ENCODE measurements at places on chromosomes 3 and 15.

DNA sequence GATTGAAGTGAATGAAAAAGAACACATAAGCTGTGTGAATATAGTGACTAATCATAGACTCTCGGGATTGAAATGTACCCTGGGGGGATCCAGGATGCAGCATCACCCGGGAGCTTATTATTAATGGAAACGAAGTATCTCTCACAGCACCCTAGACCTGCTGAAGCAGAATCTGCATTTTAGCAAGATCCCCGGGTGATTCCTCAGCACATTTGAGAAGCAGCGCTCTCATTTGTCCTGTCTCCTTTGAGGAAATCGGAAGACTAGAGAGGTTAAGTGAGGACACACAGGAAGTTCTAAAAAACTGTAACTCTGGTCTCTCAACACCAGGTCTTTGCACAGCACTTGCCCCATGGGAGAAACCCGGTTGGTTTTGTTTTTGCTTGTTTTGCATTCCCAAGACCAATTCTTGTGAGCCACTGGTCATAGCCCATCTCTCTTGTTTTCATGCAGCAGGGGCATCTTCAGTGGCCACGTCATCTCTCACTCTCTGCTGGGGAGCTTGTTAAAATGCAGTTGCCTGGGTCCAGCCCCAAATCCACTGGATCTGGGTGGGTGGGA is 30.2 kb downstream of the ZNF710 start:
- DNase-seq, result no peak

- DNase-seq, result no peak
Observed at GRCh38 chr15:78223396-78224022, 10.9 kb downstream of the ACSBG1 start.

DNA sequence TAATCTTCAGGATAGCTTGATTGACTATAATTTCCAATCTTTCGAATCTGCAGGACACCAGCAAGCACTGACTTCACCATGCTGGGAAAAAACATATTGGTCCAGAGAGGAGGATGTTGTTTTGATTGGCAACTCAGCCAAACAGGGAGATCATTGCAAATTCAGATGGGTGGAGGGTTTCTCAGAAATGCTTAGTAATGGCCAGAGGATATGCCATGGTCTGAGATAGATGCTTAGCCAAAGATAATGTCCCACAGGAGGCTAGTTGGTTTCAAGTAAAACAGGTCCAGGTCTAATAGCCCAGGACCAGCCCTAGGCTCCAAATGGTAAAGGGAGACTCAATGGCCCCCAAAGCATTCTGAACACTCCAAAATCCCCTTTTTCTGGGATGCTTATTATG is 46.7 kb upstream of the CCDC80 start:
- DNase-seq, result no peak

DNA sequence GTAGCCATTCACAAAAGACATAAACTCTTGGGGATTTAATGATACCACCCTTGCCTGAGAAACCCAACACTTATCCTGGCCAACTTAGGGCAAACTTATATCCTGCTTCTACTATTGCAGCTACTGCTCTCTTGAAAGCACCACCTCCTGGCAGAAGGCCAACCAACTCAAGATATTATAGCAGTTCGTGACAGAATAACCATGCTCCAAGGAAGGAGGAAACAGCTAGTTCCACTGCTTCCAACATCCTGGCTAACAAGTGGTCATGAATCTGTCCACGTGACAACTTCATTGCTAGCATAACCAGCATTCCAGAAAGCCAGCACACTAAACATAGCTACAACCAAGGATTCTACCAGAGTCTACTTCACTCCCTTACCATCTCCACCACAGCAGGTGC is 1037.5 kb downstream of the TBL1XR1 start:
- DNase-seq, result no peak

GRCh38 chr3:47525617-47526016 is 12.1 kb upstream of the ELP6 start:
- no peak for DNase-seq

GRCh38 chr3:147410526-147411237 is 1.5 kb downstream of the ZIC1 start:
- DNase-seq, result no peak

- no peak for DNase-seq
Observed at GRCh38 chr3:173743516-173743915, 346.0 kb downstream of the NLGN1 start.

DNA sequence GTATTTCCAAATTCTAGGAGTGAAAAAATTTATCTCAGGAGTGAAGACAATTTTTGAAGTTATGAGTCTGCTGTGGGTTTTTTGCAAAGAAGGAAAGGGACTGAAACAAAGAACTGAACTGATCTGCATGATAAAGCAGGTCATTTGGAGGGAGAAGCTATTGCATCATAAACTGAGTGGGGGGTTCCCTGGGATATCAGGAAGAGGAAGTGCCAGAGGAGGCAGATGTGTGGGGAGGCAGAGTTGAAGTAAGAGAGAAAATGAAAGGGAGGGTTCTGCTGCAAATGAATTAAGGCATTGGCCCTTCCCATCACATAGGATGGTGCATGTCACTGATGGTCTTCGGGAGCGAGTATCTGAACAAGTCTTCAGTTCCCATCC is 379.2 kb downstream of the VPS13C start:
- no peak for DNase-seq

GRCh38 chr3:120348065-120348990 is 826 bp downstream of the LRRC58 start:
- no peak for DNase-seq

GRCh38 chr3:17639257-17639656 is 103.2 kb downstream of the TBC1D5 start:
- DNase-seq, result no peak

DNA sequence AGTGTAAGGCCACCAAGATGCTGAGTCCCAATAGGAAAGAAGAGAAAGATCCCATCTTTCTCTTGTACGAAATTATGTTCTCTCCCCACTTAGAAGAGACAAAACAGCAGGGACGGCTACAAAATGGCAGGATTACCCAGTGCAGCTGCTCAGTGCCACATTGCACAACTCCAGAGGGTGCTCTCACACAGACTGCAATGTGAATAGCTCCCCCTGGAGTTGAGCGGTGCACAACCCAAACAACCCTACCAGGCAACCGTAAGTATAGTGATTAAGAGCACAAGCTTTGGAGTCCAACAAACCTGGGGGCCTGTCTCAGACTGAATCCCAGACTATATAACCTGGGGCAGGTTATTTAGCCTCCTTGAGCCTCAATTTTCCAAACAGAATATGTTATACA is 3.1 kb upstream of the BHLHE40 start:
- DNase-seq, result no peak

- DNase-seq, result no peak
Observed at GRCh38 chr15:98537516-98538060, 110.8 kb upstream of the IGF1R start.

GRCh38 chr3:85313380-85313779 is 354.6 kb downstream of the CADM2 start:
- no peak for DNase-seq

GRCh38 chr15:68470049-68470742 is 38.2 kb upstream of the ITGA11 start:
- DNase-seq, result no peak

- DNase-seq, result no peak
Observed at GRCh38 chr3:79436387-79436786, 331.4 kb downstream of the ROBO1 start.

GRCh38 chr3:189486556-189486955 is 144.6 kb upstream of the TP63 start:
- DNase-seq, result no peak

- DNase-seq, result no peak
Observed at GRCh38 chr3:59660852-59661625, 611.2 kb upstream of the CFAP20DC start.

DNA sequence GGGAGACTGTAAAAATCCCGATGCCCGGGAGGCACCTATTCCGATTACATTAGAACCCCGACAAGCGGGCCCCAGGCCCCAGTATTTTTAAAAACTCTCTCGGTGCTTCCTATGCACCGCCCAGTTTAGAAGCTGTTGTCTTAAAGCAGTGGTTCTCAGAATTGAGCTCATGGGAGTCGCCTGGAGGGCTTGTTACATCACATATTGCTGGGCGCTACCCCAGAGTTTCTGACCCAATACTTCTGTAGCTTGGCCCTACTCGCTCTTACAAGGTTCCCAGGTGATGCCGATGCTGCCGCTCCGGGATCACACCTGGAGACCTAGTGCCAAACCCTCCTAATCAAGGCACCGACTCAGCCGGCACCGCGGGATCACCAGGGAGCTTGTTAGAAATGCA is 35.2 kb downstream of the CPN2 start:
- DNase-seq, result no peak

- DNase-seq, result no peak
Observed at GRCh38 chr15:88674661-88675060, 35.8 kb downstream of the ISG20 start.

GRCh38 chr3:45607790-45608189 is 13.2 kb downstream of the LIMD1 start:
- no peak for DNase-seq

DNA sequence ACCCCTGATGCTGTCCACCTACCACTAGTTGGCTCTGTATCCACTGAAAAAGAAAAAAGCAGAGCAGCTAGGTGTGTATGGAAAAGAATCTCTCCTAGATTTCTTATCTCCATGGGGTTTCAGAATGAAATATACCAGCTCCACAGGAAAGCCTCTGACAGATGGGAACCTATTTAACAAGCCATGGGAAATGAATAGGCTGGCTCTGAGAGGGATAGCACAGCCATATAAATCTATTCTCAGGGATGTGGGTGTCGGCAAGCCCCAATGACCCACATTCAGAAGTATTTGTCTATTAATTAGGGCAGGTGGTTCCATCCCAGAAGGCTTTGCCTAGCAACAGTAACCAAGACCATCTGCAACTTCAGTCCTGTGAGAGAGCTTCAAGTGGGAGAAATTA is 694.1 kb downstream of the AGBL1 start:
- DNase-seq, result no peak

- DNase-seq, result no peak
Observed at GRCh38 chr3:192563417-192563816, 163.9 kb downstream of the FGF12 start.

GRCh38 chr3:11989383-11990038 is 14.7 kb upstream of the SYN2 start:
- no peak for DNase-seq

DNA sequence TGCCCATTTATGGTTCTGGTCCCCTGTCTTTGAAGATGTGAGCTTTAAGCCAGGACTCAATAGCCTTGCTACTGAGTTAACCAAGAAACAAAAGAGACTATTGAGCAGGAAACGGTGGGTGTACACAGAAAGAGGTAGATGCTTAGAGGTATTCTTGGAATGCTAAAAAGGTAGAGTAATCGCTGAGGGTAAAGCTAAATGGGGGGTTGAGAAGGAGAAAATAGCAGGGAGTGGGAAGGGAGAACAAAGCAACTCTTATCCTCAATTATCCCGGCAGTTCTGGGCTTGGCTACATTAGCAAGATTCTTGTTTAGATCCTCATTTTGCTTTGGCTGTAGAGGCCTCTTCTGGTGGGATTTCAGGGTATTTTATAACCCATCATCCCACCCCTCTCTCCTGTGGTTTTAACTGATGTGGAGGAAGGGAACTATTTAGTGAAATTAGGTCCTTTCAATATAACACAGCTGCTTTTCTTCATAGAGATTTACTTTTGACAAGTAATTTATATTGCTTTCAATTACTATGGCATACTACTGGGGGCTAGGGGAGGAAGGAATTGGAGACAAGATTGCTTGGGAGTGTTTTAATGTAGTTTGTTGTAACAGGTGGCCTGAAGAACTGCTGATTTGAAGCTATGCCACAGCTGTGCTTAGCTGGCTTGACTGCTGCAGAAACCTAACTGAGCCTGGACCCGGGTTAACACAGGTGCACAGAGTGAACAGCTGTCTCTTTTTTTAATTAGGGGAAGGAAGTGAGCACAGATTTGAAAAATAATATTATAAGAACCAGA is 234.3 kb upstream of the CCDC54 start:
- no peak for DNase-seq

DNA sequence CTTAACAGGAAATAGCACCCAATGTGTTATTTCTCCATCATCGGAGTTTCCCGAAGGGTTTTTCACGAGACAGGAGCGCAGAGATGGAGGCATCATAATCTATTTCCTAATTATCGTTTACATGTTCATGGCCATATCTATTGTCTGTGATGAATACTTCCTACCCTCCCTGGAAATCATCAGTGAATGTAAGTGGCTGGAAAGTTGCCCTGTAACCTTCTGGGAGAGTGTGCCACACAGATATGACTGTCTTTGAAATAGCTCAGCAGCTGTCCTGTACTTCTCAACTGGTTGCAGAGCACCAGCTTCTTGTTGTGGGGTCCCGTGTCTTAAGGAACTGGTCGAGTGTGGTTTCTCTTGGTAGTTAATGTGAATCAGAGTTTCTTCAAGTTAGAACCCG is 1.1 kb downstream of the SLC24A5 start:
- DNase-seq, result no peak

DNA sequence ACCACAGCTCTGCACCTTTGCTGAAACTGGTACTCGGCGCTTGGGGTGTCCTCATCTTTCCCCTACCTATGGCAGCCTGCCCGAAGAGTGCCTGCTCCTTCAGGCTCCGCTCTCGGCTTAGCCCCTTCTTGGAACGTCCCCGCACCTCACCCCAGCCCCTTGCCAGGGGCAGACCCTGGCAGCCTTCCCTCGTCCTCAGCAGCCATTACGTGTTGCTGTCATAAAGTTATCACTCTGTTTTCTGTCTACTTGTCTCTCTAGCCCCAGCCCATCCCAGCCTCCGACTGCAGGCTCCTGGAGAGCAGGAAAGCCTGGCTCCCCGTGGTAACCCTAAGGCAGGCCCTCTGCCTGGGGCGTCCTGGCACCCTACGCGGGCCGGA is 5.1 kb upstream of the BAHD1 start:
- no peak for DNase-seq

DNA sequence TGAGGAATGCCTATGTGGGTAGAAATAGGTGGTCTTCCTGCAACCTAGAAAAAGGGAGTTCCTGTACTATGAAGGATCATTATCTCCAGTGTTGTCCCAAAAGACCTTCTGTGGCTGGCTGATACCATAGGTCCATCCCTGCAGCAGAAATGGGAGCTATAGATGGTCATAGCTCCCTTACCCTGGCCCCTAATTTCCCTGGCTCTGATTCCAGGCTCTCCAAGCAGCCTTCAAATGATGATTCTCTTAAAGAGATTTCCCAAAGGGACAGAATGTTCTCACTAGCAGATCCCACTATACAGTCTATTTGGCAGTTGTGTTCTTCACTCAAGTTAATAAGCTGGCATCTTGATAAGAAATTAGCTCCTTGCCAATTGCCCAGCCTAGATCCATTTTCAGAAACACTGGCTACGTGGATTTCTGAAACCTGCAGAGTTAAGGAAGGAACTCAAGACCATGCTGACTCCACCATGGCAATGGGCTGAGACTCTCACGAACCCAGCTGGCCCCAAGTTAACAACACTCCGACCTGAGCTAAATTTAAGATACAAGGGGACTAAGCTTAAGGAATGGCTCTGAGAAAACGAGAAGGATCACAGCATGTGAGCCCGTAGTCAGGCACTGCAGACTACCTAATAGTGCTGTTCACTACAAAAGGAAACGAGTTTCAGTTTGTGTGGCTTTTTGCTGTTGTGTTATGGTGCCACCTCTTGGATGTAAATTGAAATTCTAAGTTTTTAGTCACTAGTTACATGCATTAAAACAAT is 11.4 kb downstream of the C15orf40 start:
- no peak for DNase-seq

- no peak for DNase-seq
Observed at GRCh38 chr3:110362751-110363150, 708.9 kb upstream of the NECTIN3 start.

Measured in caudate nucleus (tissue), 63 donors.